ENCODE measurements at places on chromosomes 4 and X. TPM values are rescaled to one million over a fixed set of nuclear protein-coding genes. Genes with fewer than 3 reads are reported as not detected.

- H3K4me1 ChIP-seq, result no peaks in the 10 kb centered on the region
- no peak for DNase-seq
- H3K36me3 ChIP-seq, result no peaks in the 10 kb centered on the region
Measured at GRCh38 chr4:141142423-141142822, 9.2 kb upstream of the RNF150 start.

DNA sequence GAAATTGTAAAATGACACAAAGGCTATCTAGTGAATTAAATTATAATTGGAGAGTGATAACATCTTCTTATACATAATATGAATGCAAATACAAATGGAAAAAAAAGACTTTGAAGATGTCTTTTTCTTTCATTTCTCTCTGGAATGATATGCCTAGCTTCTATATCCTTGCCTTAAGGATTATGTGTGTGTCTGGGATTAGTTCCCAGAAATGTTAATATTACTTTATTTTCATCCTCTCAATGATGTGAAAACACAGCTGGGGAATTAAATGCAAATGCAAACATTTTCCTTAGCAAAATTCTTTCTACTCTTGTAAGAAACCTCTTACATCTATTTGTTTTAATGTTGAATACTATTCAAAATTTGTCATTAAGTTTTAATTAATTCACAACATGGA is 441.9 kb downstream of the FSTL5 start:
- H3K27me3 ChIP-seq, result no peaks in the 10 kb centered on the region
- no peak for DNase-seq
- H3K36me3 ChIP-seq, result no peaks in the 10 kb centered on the region
- no peak overlapping the region for H3K4me3 ChIP-seq
- no peak overlapping the region for H3K27ac ChIP-seq

FAM47C gene
- not detected for total RNA-seq

CDX4 gene
- not detected for total RNA-seq
